ENCODE measurements at places on chromosomes 3 and 15. TPM values are rescaled to one million over a fixed set of nuclear protein-coding genes. Genes with fewer than 3 reads are reported as not detected.

TNFAIP8L3 gene
- total RNA-seq: 3.6 TPM

DNA sequence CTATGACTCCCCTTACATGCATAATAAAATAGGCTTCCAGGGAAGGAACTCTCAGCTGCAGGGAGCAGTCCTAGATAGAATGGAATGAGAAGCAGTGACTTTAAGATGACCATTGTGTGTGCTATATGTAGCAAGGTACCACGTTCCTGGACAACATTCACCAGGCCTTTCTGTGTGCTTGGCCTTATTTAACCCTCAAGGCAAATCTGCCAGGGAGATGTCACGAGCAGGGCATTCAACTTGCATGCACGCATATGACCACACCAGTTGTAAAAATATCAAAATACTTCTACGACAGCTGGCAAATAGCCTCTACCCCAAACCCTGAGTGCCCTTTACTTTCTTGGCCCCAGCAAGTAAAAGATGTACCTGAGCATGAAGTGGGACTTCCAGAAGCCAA lies 197.3 kb upstream of the ST8SIA2 start:
- DNase-seq: no peak

DNA sequence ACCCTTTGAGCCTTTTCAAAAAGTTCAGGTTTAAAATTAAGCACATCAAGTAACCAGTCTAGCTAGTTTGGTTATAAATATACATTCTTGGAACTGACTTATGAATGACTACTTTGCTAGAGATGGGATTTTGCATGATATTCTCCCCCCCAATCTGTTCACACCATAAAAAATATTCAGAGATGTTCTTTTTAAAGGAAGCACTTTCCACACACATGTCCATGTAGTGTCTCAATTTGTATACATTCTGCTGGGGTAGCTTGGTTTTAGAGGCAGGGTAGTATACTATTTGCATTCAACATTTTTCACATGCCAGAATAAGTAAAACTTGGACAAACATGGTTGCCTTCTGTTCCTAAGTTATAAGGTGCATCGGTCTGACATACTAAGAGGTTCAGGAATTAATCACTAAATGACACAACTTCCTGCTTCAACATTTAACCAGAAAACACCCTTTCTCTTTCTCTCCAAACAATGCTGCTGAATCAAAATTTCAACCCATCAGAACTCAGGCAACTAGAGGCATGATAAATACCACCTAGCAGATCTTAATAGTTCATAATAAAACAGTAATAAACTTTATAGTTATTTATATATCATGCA lies 57.0 kb downstream of the SUMF1 start:
- no peak for DNase-seq

TMEM212 gene
- 0.05 TPM for total RNA-seq

NMNAT3 gene
- 0.46 TPM for total RNA-seq

MNS1 gene
- 6.8 TPM for total RNA-seq

ARL14 gene
- 4.3 TPM for total RNA-seq

DNA sequence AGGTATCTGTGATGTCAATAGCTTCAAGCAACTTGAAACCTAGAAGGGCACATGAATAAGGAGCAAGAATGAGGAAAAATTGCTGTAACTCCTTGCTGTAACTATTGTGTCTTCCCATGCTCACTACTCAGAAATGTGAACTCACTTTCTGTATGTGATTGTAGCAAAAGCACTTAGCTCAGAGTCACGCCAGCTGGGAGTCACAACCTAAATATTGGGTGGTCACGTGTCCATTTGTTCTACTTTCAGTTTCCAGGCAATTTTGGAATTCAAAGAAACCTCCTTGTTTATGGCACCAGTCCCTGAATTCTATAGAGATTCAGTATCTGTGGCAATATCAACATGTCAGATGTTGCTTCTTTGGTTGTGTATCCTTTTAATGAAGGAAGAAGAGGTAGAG lies 241.6 kb upstream of the AZI2 start:
- no peak for DNase-seq

Data from HT-29 (cell line).